Stimulated activated CD8-positive, alpha-beta memory T cell treated with anti-CD3 and anti-CD28 coated beads, Interleukin-7, amount 100 ng/mL, for 4 hours (primary cell): ENCODE measurements at places on chromosomes 4 and X.

DNA sequence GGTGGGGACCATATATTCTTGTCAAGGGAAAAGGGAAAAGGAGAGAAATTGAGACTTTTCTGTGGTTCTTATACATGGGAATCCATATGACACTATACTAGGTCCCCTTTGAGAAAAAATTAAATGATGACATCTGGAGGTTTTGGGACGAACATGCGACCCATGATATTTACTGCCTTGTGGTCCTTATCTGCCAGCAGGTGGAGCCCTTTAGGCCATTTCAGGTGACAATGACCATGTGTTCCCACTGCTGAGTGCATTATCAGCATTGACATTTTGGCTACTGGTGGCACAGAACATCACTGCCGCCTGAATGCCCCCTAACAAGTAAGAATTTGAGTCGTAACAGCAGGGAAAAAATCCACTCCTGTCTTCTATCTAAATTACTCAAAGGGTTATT is 843.4 kb downstream of the FSTL5 start:
- DNase-seq, result no peak

DNA sequence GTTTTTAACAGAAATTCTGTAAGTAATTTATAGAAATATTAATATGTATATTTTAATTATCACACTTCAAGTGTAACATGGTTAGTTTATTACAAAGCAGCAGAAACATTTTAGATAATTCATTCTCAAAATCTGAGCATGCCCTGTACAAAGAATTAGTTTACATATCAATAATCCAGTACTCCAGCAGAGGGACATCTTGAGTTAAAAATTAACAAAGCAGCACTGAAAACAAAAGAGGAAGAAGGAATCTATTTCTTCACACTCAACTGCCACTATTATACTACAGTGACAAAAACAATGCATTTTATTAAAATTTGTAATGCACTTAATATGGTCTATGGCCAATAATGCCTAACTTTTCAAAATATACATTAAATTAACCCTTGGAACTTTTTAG is 179.1 kb upstream of the KLHL4 start:
- DNase-seq, result no peak

GRCh38 chr4:176099314-176099713 is 33.7 kb downstream of the WDR17 start:
- DNase-seq, result no peak

- peak; percentile 39 for DNase-seq
Measured at GRCh38 chr4:182806259-182807252, 110.6 kb downstream of the DCTD start.

DNA sequence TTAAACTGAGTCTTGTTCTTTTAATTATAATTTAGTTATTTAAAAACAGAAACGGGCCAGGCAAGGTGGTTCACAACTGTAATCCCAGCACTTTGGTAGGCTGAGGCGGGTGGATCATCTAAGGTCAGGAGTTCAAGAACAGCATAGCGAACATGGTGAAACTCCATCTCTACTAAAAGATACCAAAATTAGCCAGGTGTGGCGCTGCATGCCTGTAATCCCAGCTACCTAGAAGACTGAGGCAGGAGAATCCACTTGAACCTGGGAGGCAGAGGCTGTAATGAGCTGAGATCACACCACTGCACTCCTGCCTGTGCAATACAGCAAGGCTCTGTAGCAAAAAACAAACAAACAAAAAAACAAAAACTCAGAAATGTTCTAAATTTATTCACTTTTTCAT is 852.9 kb downstream of the TECRL start:
- no peak for DNase-seq

GRCh38 chr4:75547647-75548387 is 8.0 kb upstream of the ODAPH start:
- no peak for DNase-seq
